ENCODE measurements at places on chromosomes 16 and 17.
A peak's percentile ranks its signal among the peaks of the same experiment; 100 is the strongest.

DNA sequence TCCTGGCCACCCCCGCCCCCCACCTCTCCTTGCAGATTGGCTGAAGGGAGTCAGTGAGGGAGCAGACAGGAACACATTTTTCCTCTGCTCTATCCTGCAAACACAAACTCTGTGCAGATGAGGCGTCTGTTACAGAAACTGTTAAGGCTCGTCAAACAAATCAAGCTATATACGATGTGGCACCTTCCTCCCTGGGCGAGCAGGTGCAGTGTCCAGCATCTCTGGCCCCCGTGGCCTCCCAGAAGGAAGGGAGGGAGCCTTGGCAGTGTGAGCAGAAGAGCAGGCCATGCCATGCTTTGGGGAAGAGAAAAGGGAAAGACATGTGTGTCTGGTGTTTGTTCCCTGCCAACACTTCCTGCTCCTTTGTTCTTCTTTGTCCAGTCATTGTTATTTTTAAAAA is 267.8 kb downstream of the UTP18 start:
- no peak for DNase-seq

DNA sequence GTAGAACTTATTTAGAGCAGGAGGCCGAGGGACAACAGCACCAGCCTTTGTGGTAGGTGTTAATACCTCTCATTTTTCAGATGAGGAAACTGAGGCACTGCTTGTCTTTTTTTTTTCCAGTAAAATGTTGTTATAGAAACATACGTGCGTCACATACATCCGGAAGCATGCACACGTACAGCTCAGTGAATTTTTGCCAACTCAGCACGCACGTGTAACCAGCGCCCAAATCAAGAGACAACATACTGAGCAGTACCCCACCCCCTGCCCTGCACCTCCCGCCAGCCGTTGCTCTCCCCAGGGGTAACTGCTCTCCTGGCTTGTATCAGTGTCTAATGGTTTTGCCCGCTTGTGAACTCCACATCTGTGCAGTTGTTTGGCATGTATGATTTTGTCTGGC is 92.0 kb downstream of the CMIP start:
- no peak for DNase-seq

DNA sequence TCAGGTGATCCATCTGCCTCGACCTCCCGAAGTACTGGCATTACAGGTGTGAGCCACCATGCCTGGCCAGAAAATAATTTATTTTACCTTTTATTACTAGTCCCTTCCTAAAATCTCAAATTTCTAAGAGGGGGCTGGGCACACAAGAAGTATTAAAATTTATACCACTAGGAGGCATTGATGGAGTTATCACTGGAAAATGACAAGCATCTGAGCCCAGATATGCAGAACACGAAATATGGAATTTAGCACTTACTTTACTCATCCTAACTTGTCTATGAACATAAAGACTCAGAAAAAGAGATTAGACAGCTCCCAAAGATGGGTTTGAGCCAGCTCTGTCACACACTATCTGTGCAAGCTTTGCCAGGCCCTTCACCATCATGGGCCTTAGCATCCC is 46.4 kb downstream of the STAT5A start:
- DNase-seq = no peak

GRCh38 chr16:86823888-86824671 is 245.7 kb downstream of the FOXL1 start:
- DNase-seq = no peak

DNA sequence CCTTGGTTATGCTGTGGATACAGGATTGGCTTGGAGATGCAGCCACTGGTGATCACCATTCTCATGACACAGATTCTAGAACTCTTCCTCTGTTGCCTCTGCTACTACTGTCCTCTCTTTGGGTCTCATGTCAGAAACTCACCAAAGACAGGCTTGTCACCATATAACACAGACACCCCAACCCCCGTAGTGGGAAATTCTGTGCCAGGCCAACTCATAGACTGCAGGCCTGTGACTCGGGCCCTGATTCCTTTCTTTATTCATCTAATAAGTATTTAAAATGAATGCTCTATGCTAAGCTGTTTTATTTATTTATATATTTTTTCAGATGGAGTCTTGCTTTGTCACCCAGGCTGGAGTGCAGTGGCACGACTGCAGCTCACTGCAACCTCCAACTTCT is 9.5 kb downstream of the CYB5D2 start:
- no peak for DNase-seq

GRCh38 chr16:47888142-47888541 is 267.7 kb downstream of the ABCC12 start:
- no peak for DNase-seq

DNA sequence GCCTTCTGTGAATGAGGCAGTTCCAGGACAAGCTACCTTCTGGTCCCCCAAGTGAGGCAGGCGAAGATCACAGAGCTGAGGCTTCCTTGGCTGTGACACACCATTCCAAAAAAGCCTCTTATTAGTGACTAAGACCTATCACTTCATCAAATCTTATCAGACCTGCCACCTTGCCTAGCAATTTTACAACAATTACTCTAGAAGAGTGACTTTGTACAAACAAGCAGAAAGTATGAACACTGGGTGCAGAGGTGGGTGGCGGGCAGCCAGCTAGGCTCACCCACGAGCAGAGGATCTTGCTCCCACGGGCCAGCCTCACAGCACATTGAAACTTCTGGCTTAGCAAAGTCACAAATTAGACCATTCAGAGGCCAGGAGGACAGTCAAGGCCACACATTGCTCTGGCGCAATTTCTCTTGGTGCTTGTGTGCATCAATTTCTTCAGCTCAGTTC is 2.2 kb upstream of the ICAM2 start:
- DNase-seq = no peak

GRCh38 chr16:89815639-89816348 is 653 bp downstream of the FANCA start:
- no peak for DNase-seq

DNA sequence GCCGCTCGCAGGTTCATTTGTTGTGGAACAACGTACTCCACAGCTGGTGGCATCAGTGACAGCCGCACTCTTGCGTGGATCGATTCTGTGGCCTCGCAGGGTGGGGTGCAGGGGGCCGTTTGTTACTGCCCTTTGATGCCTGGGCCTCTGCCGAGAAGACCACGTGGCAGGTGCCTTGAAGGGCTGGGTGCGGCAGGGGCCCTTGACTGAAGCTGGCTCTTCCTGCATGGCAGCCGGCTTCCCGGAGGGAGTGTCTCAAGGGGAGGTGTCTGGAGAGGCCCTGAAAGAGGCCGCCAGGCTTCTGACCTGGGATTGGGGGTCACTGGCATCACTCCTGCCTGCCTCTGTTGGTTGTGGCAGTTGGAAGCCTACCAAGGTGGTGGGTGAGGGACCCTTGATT is 43.8 kb downstream of the TBCD start:
- no peak for DNase-seq

- DNase-seq = no peak
Observed at GRCh38 chr17:13212860-13213259, 195.0 kb upstream of the ELAC2 start.

GRCh38 chr17:11140501-11140900 is 100.5 kb upstream of the SHISA6 start:
- no peak for DNase-seq

DNA sequence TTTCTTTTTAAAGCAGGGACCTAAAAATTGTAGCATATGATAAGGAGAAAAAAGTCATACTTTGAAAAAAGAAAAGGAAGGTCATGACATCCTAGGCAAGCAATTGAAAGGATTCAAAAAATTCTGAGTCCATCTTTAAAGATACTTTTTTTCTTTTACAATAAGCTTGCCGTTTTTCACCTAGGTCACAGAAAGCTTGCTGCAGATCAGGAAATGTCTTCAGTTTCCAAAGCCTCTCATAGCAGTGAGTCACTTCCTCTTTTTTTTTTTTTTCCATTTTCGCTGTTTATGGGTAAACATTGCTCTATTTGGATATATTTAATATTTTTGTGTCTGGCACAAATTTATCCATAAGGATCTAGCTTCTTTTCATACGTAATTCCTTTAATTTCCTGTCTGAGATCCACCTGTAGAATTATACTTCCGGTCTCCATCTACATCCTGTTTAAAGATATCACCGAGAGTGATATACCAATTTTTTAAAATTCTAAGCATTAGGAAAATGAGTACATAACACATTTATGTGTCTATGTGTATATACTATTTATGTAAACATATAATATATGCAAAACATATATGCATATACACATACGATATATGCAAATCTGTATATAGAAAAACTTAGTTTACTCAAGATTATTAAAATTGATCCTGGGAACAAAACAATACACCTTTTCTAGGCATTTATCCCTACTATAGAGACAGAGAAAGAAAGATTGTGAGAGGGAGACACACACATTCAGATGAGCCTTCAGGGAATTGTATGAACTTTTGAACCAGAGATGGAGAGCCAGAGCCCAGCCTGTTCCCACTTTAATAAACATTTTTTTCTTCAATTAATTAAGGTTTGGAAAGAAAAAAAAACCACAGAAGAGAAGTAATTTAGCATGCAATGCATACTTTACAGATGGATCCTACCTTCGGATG is 134.4 kb downstream of the SKAP1 start:
- DNase-seq = peak; percentile 18

DNA sequence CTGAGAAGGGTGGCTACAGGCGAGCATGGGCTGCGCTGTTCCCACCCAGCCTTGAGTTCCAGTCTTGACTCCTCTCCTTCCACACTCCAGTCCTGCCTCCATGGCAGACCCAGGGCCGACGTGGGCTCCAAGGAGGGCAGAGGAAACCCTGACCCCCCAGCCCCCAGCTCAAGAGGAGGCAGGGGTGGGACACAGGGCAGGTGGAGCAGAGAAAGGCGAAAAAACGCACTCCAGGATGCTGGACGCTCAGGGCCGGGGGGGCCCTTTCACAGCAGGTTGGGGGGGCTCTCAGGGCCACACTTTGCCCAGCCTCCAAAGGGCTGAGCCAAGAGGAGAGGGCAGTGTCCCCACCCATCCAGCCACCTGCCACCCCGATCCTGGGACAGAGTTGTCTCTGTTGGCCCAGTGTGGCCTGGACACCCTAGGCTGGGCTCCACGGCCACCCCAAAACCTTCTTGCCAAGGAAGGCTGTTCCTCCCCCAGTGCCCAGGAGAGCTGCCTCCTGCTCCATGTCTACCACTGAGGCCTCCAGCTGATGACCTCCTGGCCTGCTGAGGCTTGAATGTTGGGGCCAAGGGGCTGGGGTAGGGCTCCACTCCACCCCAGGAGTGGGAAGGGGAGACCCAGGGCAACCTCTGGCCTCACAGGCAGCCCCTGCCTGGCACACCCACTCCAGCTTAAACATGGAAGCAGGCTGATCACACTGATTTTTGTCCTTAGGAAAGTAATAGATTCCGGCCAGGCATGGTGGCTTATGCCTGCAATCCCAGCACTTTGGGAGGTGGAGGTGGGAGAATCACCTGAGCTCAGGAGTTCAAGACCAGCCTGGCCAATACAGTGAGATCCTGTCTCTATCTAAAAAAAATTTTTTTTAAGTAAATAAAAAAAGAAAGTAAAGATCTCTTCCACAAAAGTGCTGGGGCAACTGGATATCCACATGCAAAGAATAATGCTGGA is 7.4 kb upstream of the CCDC57 start:
- DNase-seq = no peak

GRCh38 chr17:6713130-6713917 is at the start of gene SLC13A5:
Gene SLC13A5 (minus strand): TSS chr17:6713369. CDS start chr17:6713333, 36 bp downstream.
- no peak for DNase-seq

GRCh38 chr16:22681554-22682291 is 132.2 kb upstream of the HS3ST2 start:
- DNase-seq = no peak

GRCh38 chr17:57900991-57901743 is 51.3 kb upstream of the MRPS23 start:
- DNase-seq = no peak

DNA sequence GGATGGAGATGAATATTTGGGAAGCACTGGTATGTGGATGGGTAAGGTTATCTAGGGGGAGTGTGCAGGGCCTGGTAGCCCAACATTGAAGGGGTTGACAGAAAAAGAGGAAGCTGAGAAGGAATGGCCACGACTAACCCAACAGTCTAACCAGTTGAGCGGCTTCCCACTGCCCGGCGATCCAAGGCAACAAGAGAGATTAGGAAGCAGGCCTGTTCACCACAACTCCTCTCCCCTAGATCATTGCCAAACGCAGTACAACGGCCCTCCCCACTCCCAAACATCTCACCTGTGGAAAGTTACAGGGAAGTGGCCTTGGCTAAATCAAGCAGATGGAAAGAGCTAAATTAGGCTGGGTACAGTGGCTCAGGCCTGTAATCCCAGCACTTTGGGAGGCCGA is 11.2 kb upstream of the RANGRF start:
- no peak for DNase-seq

All from activated CD4-positive, alpha-beta T cell treated with anti-CD3 and anti-CD28 coated beads for 4 hours (primary cell).